Cortex of kidney (tissue), 1 donor: ENCODE measurements at places on chromosomes 5 and 9.

DNA sequence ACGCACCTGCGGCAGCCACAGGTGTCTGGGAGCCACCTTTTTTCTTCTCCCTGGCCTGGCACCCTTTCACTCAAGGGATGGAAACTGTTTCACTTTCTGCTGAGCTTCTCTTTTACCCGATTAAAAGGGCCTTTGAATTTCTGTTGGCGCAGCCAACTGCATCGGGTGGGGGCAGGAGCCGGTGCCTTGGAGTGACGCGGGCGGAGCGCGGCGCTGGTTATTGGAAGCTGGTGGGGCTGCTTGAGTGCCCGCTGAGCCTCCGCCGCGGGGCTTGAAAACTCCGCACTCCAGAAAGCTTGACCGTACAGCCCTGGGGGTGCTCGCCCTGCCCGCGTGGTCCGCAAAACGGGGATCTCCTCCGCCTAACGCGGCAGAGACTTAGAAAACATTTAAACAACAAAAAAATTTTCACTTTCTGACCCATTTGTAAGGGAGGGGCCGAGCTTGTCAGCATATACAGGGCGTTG, 52.0 kb upstream of the TJP2 start:
- DNase-seq = no peak

- DNase-seq = no peak
Measured at GRCh38 chr5:96470785-96471184, 37.7 kb upstream of the PCSK1 start.

GRCh38 chr9:89212171-89212570, 33.6 kb upstream of the SHC3 start:
- DNase-seq = no peak

GRCh38 chr5:40655138-40655537, 24.6 kb upstream of the PTGER4 start:
- DNase-seq = no peak

- no peak for DNase-seq
Measured at GRCh38 chr5:33588654-33589372, 148.0 kb downstream of the TARS1 start.

DNA sequence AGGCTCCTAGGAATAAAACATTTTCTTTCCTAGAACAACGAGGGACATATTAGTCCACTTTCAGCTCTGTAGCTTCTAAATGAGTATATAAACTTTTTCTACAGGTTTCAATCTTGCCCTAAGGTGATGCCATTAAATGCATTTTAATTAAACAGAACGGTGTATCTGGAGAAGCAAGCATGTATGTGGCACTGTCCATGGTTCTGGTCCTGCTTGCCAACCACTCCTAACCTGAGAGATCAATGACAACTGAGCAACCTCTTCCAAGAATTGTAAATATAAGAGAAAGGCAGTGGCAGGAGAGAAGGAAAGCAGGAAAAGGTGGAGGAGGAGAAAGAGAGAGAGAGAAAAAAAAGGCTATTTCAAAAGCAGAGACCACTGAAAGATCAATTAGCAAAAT, 95.6 kb upstream of the SPOCK1 start:
- no peak for DNase-seq

DNA sequence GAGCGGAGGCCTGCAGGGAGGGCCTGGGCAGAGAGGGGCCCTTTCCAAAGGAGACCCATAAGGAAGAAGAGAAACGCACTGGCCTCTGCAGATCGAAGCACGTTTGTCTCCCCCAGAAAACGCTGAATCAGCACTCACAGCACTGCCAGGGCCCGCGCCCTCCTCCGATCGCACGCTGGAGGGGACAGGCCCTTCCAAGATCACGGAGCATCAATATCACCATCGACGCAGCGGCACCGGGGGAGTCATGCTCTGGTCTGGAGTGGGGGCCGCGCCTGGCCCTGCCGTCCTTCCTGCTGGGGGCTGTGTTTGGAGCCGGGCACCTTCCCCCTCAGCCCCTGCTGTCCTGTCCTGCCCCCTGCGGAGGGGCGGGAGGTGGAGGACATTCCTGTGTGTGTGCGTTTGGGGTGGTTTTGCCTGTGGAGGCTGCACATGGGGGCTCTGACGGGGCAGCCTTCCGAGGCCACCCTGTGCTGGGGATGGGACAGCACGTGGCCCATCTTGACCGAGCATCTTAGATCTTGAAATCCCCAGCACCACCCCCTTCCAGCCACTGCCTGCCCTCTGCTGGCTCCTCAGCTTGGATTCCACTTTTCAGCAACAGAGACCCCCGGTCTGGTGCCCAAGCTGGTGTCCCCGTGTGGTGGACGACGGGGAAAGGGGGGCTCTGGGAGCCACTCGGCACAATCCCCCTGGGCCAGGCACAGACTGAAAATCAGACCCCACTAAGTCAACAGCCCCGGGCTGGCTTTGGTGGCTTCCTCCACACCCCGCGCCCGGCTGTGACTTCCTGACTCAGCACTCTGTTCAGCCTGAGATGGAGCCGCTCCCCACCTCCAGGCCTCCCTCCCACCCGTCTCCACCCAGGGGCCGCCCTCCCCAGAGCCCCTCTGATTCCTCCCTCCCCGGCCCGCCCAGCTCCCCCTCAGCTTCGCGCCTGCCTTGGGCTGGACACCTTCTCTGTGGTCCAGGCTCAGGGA, 8.3 kb downstream of the TMEM250 start:
- DNase-seq = no peak

- no peak for DNase-seq
Measured at GRCh38 chr5:118653872-118654271, 334.5 kb downstream of the DTWD2 start.

DNA sequence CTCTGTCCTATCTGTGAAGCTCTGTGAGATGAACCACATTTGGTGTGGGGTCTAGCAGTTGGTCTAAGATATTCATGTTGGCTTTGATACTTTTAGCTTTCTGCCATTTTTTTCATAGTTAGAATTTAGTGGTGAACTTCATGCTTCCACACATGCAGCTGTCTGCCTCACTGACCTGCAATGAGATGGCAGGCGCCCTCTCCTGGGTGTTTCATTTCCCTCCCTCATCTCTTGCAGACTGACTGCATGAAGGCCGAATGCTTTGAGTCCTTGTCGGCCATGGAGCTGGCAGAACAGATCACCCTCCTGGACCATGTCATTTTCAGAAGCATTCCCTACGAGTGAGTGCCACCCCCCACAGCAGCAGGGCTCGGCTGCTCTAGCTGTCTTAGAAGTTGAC, 26.1 kb upstream of the CKMT2 start:
- DNase-seq = no peak

- no peak for DNase-seq
Measured at GRCh38 chr5:123085638-123086286, 3.3 kb upstream of the PRDM6 start.

GRCh38 chr9:82570226-82570625, 492.7 kb downstream of the RASEF start:
- no peak for DNase-seq

GRCh38 chr5:40043916-40044315, 619.1 kb upstream of the DAB2 start:
- no peak for DNase-seq

DNA sequence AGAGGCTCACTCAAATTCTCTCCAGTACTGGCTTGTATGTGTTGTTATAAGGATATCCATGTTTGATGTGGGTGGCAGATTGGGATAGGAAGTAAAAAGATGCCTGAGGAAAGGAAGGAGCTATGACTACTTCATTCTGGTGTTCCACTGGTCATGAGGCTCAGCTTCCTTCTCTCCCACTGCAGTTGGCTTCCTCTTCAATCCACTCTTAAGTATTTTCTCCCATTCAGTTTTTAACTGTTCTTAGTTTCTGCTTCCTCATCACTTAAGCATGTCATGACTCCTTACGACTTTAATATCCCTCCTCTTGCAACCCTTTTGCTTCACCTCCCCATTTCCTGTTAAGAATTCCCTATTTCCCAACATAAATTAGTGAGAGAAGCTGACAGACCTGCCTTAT, 81.1 kb downstream of the PJA2 start:
- DNase-seq = no peak

DNA sequence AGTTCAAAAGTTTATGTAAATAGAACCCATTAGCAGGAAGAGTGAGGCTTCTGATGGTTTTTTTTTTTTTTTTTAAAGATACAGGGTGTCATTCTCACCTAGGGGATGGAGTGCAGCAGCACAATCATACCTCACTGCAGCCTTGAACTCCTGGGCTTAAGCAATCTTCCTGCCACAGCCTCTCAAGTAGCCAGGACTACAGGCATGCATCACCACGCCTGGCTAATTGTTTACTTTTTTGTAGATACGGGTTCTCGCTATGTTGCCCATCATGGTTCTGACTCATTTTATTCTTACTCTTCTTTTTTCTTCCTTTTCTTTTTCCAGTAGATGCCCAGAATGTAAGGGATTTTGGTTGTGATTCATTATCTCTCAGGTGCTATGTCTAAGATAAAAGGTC, 201.1 kb downstream of the NNT start:
- no peak for DNase-seq

DNA sequence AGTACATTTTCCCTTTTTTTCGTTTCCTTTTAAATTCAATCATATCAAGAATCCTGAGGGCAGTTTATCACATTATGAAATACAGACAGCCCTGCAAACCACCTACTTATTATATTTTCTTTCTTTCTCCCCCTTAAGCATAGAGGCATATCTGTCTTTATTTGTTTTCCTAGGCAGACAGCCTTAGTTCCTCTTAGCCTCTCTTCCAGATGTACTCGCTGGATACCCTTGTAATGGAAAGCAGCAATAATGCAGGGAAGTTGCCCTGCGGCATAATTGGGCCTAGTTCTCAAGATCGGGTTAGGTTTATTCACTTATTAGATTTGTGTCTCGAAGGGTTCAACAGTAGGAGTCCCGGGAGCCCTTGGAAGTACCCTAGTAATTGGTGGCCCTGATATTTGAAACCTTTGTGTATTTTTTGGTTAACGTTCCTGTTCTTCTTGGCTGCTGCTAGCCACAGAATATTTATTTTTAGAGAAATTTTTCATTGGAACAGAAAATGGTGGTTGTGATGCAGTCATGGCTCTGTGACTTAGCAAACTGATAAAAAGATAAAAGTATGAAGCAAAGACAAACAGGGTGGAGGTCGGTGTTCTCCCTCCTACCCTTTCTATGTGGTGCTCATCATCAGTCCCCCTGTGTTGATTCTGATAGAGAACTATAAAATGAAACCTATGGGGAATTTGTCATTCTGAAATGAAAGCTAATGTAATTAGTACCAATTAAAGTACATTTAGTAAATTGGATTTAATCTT, 6.4 kb downstream of the TLE4 start:
- no peak for DNase-seq

GRCh38 chr5:95621839-95622629, 2.1 kb downstream of the GPR150 start:
- DNase-seq = no peak

- DNase-seq = no peak
Measured at GRCh38 chr5:31247381-31247780, 53.9 kb downstream of the CDH6 start.

- DNase-seq = no peak
Measured at GRCh38 chr5:59275170-59275509, 618.4 kb downstream of the PDE4D start.

GRCh38 chr5:25009063-25009462, 364.3 kb upstream of the CDH10 start:
- DNase-seq = no peak

GRCh38 chr9:69379270-69379982, 54.4 kb downstream of the ENTREP1 start:
- no peak for DNase-seq

DNA sequence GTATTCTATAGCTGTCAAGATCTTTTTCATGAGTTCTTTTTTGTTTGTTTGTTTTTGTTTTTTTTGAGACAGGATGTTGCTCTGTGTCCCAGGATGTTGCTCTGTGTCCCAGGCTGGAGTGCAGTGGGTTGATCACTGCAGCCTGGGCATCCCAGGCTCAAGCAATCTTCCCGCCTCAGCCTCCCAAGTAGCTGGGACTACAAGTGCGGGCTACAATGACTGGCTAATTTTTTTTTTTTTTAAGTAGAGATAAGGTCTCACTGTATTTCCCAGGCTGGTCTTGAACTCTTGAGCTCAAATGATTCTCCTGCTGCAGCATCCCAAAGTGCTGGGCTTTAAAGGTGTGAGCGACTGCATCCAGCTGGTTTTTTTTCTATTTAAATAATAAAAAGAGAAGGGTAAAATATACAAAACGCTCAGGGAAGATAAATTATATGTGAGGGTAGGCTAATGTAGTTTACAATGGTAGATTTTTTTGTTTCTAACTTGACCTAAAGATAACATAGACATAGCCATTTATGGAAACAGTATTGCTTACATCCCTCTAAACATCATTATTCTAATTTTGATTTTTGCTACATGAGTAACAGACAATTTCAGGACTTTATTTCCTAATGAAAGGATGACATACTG, 21.9 kb downstream of the ERBIN start:
- DNase-seq = no peak

- no peak for DNase-seq
Measured at GRCh38 chr5:113084402-113085083, 107.9 kb downstream of the DCP2 start.

DNA sequence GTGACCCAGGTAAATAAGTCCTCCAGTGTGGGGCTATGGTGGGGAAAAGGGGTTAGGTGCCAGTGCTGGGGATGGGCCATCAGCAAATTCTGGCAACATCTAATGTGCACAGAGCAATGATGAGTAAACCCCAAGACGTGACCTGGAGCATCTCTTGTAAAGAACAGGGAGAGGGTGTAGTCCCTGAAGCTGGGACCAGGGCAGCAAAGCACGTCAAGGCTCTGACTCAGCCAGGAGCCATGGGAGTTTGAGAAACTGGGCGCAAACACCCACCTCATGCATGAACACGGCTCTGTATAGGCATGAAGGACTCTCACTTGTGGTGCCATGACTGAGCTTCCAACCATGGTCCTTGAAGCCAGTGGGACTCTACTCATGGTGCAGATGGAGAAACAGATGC, 51.8 kb downstream of the DUSP1 start:
- no peak for DNase-seq

DNA sequence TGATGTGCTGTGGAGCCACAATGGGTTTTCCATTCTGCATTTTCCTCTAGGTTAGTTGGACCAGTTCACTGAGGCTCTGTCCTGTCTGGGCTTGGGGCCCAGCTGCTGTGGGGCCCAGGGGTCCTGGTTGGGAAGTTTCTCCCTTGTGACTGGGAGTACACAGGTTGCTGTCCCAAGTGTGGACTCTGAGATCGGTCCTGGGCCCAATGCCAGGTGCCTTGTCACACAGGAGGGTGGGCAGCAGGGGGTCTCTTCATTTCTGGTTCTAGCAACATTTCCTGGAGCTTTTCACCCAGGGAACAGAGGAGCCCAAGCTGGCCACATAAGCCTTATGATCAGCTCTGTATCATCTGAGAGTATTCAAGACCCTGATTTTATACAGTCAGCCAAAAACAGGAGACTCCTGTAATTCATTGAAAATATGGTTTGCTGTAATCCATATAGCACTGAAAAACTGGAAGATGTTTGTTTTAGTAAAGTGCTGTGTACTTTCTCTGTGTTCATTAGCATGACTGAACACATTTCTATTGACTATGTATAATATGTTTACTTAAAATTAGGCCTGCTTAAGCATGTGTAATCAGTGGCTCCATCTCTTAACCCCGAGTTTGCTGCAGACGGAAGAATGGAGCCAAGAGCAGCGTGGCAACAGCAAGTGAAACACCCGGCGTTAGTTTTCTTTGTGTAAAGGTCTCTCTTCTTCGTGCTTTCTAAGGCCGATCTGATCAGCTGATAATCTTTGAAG, 62.5 kb downstream of the MVB12B start:
- no peak for DNase-seq
